ENCODE measurements at places on chromosomes 4 and X.
A peak's percentile ranks its signal among the peaks of the same experiment; 100 is the strongest.

- no peak for DNase-seq
These were observed 5.4 kb upstream of the CCSER1 start for GRCh38 chr4:90121676-90122354.

DNA sequence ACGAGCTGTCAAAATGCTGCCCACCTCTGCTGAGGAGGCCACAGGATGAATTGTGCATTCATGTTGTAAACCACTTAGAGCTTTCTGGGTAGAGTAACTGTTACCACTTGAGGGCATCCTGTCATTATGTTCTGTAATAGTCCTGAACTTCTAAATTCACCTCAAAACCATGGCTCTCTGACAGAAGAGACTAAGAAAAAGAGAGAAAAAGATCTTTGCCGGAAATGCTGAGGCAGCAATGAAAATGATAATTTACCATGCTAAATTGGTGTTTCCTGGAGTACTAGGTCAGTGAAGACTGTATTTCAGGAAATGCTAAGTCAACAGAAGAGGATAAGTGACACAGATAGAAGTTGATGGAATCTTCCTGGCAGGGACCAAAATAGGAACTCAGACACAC lies 942.3 kb upstream of the SLIT2 start:
- no peak for DNase-seq

DNA sequence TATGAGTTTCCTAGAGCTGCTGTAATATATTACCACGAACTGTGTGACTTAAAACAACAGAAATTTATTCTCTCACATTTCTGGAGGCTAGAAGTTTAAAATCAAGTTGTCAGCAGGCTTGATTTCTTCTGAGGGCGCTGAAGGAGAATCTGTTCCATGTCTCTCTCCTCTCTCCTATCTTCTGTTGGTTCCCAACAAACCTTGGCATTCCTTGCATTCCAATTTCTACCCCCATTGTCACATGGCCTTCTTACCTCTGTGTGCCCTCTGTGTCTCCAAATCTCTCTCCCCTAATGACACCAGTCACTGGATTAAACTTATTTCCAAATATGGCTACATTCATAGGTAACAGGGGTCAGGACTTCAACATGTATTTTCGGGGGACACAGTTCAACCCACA lies 672.7 kb downstream of the RPA4 start:
- no peak for DNase-seq

GRCh38 chrX:57286507-57287251 lies at the start of gene FAAH2:
FAAH2 (plus strand) TSS chrX:57286706; CDS start chrX:57286826, 120 bp downstream.
- peak; percentile 59 for DNase-seq

DNA sequence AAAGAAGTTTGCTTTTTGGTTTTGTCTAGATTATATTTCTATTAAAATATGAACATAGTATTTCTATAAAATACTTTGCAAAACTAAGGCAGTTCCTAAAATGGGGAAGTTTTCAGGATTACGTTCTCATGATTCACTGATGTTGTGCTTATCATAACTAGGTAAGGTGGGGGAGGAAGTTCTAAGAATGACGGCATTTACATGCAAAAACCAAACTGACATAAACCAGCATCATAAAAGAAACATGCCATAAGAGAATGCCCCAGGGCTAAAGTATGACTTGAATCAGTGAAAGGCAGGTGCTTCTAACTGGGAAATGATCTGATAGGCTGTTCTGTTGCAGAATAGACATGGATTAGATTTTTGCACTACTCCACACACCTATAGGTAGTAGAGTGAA lies 204.7 kb upstream of the JADE1 start:
- no peak for DNase-seq

DNA sequence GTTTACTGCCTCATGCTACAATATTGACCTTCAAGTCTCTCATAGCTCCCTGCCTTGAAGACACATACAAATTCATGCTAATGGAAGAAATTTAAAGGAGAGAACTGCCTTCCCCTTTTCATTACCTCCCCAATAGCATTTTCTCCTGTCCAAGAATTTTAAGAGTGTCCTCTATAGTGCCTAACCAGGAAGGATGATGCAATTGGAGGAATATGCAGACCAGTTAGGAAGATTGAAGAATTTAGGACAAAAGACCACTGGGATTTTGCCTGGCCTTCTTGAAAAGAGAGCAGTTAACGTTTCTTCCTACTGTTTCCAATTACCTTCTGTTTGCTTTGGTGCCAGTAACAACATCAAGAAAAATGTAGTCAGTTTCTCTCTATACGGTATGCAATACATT lies 443.9 kb downstream of the INPP4B start:
- no peak for DNase-seq

DNA sequence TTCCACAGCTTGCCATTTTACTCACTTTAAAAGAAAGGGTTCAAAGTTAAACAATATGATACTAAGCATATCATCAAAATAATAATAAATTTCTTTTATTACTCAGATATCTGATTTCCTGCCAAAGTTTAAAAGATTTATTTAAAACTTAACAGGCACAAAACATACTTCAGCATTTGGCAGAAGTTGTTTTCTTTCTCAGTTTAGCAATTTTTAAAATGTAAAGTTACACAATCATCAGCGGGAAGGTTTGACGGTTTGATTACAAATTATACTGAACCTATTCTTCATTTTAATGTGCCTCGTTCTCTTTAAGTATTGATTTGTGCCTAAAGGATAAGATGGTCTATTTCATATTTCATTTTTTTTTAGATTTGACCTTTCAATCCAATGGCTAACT lies 227.2 kb downstream of the APBB2 start:
- DNase-seq = no peak

DNA sequence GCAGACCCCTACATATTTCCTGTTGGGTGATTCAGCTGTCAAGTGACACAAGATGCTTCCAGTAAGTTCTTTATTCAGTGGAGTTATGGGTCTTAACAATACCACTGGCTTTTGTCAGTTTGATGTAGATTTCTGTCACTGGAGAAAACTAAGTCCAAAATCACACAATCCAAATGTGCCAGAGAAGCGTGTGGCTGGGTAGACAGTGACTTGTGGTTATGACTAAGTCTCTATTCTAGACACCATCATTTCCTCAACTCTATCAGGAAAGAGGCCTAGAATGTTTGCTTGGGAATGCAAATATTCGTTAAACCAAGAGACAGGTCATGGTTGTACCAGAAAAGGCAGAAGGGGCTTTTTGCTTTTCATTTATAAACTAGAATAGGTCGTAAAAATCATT lies 54.4 kb upstream of the HS3ST1 start:
- no peak for DNase-seq

GRCh38 chrX:149570668-149571067 lies 16.6 kb downstream of the MAGEA9B start:
- peak; percentile 3 for DNase-seq

DNA sequence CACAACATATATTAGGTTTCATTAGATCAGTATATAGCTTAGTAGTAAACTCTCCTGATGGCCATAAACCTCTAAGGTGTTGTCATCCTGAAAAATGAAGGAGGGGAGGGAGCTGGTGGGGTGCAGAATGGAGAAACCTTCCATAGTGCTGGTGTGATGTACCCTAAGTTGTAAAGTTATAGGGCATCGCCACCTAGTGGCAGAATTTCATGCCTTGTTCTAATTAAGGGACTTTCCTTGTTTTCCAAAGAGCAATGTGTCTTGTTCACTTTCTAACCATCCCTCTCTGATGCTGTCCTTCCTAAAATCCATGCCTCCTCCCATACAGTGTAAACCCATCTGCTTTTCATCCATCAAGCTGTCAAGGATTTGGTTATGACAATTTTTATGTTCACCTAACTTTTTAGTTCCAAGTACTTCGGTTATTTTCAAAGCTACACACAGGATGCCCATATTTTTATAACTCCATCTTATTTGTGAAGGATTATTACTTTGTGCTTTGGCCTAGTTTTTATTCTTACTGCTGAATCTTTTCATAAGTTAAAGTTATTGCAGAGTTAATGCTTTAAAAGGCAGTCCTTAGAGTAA lies 4.5 kb downstream of the NBDY start:
- DNase-seq = peak; percentile 58

DNA sequence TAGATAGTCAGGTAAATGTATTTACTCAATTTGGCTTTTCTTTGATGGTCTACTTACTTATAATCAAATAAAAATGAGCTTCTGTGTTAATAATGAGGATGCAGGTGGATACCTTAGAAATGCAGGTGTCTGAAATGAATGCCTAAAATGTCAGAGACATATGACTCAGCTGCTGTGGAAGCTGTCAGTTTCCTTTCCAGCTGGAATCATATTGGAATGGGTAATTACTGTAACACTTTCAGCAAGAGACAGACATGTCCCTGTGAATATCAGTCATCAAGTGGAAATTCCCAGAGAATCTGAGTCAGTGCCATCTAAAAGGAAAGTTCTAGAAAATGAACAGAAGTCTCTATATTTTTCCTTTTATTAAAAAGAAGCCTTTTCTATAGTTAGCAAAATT lies 783.0 kb upstream of the AADAT start:
- no peak for DNase-seq

DNA sequence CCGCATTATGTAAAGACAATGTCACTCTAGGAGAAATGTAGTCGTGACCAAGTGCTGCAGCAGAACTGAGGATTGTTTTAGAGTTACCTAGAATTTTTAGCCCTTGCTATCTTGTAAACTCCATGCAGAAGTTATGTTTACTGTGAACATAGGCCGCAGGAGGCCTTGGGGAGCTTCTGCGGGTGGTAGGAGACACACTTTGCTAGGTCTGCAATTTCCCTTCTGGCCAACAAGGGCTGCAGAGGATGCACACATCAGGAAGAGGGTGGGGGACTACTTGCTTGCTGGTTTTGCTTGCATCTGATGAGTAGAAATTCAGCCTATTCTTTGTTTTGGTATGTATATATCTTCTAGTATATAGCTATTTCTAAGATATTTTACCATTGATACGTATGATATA lies 23.1 kb downstream of the BANK1 start:
- no peak for DNase-seq

GRCh38 chrX:149982310-149982709 lies 44.0 kb upstream of the EOLA2 start:
- DNase-seq = no peak

DNA sequence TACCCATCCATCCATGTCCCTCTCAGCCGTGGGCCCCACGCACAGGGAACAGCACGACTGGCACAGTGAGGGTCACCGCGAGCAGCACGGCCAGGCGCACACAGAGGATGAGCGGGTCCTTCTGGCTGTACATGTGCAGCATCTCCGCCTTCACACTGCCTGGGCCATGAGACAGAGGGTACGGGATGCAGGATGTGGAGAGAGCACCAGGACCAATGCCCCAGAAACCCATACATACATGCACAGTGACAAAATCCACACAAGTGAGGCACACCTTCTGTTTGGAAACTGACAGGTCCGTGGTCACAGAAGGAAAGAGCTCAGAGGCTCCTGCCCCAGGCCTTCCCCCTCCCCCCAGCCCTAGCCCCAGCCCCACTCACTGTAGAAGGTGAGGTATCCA lies 9.5 kb downstream of the SLC38A5 start:
- DNase-seq = no peak

DNA sequence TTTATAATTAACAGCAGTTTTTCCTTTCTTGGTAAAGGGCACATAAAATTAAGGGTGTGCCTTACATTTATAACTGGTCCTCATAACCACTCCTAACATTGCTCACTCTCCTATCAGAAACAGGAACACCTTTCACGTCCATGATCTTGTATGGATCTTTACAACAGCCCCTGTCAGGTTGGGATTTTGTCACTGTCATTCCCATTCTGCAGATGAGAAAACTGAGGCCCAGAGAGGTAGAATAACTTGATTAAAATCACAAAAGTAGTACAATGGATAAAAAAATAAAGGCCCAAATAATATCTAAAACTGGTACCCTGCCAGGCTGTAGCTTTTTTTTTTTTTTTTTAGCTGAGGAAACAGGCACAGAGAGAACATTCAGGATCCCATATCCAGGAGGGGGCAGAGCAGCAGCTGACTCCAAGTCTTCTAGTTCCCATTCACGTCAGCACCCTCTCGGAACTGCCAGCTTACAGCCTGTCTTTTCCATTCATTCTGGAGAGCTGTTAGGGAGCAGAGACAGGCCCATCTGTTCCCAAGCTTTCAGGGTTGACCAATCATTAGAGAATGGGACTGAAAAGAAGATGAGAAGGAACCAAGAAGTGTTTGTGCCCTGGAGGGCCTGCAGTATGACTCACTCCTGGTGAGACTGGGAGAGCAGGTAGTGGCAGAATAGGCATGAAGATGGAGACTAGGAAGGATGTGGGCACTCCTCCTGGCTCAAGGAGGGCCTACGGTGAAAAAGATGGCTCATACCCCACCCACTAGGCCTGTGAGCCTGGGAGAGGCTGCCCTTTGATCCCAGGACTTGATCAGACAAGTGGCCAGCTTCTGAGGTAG lies 7.3 kb downstream of the SUV39H1 start:
- DNase-seq = no peak

- DNase-seq = no peak
These were observed 1283.6 kb downstream of the FSTL5 start for GRCh38 chr4:160880180-160880579.

- peak; percentile 61 for DNase-seq
These were observed 82.2 kb downstream of the FNIP2 start for GRCh38 chr4:158850800-158851644.

- no peak for DNase-seq
These were observed 50.6 kb upstream of the ACSL4 start for GRCh38 chrX:109783701-109784079.

DNA sequence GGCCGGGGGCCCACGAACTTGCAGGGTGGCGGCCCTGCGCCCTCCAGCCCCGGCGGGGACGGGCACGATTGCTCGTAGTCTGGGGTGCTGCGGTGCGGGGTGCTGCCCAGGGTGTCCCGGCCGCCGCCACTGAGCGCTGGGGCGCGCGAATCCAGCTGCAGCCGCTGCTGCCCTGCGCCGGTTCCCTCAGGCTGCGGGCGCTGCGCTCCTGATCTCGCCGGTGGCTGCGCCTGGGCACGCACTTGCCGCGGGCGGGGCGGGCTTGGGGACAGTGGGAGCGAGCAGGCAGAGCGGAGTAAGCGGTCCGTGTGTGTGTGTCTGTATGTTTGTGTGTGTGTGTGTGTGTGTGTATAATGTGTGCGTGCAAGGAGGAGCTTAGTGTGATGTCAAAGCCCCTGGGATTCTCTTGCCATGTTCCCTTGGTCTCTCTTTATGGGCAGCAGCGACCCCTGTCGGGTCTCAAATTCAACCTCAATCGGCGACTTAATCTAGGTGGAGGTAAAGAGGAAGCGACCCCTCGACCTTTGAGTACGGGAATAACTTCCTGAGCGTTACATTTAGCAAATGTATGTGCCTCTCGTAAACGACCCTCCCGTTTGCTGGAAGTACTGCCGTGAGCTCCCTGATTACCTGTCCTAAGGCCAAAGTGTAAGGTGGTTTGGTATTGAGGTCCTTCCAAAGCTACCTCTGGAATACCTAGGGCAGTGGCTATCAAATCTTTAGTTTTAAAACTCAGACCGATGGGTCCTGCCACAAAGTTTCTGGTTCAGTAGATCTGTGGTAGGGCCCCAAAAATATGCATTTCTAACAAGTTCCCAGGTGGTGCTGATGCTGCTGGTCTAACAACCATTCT lies at the start of gene RNF150:
TSS of gene RNF150 (minus strand) at position 324 of the 853 bp plus-strand sequence.
- peak; percentile 91 for DNase-seq

- DNase-seq = no peak
These were observed 43.4 kb upstream of the OGT start for GRCh38 chrX:71489540-71489939.

- no peak for DNase-seq
These were observed 193.1 kb upstream of the GPC4 start for GRCh38 chrX:133608406-133608805.

Data from lung (tissue), 17 donors.